ENCODE measurements at places on chromosomes 2 and 18.
A peak's percentile ranks its signal among the peaks of the same experiment; 100 is the strongest.

- no peak for DNase-seq
Observed at GRCh38 chr2:5982193-5982902, 290.2 kb downstream of the SOX11 start.

- peak; percentile 18 for DNase-seq
Observed at GRCh38 chr2:64202206-64202845, 58.1 kb upstream of the PELI1 start.

GRCh38 chr2:169026056-169026455 is 5.1 kb downstream of the ABCB11 start:
- no peak for DNase-seq

DNA sequence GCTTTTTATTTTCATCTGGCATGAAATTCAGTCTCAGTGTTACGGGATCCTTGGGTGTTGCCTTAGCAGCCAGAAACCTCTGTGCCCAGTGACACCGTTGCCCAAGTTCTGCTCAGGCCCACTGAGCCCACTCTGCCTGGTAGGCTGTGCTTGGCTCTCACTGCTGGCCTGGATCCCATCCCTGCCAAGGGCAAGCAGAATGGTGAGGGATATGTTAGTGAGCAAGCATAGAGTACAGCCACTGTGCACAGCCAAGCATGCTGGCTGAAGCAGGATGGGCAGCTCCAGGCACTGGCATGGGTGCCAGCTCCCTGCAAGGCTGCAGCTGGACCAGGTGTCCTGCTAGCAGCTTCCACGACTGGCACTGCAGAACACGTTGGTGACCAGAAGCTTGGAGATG is 194.7 kb upstream of the TFPI start:
- DNase-seq = no peak

DNA sequence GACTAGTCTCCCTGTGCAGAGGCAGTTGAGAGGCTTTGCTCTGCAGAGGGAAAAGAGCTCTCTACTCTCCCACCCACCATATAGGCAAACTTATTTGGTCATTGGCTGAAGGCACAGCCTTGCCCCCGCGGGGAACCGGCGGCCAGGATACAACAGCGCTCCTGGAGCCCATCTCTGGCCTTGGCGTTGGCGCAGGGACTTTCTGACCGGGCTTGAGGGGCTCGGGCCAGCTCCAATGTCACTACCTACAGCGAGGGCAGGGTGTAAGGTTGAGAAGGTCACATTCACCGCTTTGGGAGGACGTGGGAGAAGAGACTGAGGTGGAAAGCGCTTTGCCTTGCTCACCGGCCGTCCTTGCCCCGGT is 2.2 kb downstream of the ONECUT2 start:
- DNase-seq = no peak

DNA sequence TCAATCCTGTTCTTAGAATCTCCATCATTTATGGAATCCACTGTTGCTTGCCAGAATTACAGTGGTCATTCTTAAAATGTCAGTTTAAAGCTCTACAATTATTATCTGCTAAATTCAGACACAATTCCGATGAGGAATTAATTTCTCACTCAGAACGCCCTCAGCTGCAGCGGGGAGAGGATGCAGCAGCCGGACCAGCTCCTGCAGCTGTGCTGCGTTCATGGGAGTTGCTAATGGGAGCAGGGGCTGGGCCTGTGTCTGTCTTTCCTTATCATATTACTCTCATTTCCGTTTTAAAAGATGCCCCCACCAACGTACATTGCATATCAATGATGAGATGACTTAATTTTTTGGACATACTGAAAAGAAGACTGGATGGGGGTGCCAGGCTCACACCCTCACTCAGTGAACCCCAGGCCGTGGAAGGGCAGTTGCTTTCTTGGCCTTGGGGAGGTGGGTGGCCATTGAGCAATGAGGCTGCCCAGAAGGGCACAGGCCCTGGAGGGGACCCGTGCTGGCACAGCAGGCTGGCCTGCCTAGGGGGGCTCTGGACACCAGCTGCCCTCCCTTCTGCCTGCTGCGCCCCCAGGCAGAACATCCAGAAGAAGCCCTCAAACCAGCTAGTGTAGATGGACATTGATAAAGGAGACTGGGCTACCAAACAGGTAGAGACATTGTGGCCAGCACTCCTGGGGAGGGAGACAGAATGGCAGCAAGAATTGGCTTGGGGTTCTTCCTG is 503.6 kb upstream of the MYT1L start:
- DNase-seq = no peak

DNA sequence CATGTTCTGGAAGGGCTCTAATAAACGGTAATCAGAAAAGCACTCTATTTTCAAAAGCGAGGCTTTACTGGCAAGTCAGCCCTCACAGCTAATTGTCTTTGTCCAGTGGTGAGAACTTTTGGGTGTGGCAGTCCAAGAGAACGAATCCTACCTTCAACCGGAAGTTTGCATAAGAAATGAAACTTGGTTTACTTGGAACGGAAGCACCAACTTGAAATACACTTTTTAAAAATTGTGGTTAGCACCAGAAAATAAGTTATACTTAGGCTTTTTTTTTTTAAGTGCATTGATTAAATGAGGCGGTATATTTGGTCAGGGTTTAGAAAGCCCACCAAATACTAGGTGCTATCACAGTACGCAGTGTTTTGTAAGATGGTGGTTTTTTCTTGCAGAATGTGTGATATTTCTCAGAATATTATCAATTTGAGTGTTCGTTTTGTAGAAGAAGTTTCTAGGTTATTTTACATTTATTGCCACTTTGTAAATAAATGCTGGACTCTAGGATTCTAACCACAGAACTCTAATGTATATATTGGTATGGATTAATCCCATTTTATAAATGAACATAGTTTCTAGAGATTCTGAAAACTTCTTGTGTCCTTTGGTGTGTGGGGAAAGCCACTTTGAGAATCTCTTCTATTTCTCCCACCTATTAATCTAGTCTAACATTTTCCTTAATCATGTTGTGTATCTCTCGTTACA is 1.2 kb downstream of the MYL12A start:
- no peak for DNase-seq

GRCh38 chr2:236163471-236164200 is 4.5 kb downstream of the GBX2 start:
- no peak for DNase-seq

- peak; percentile 13 for DNase-seq
Observed at GRCh38 chr2:29841386-29842004, 79.9 kb downstream of the ALK start.

DNA sequence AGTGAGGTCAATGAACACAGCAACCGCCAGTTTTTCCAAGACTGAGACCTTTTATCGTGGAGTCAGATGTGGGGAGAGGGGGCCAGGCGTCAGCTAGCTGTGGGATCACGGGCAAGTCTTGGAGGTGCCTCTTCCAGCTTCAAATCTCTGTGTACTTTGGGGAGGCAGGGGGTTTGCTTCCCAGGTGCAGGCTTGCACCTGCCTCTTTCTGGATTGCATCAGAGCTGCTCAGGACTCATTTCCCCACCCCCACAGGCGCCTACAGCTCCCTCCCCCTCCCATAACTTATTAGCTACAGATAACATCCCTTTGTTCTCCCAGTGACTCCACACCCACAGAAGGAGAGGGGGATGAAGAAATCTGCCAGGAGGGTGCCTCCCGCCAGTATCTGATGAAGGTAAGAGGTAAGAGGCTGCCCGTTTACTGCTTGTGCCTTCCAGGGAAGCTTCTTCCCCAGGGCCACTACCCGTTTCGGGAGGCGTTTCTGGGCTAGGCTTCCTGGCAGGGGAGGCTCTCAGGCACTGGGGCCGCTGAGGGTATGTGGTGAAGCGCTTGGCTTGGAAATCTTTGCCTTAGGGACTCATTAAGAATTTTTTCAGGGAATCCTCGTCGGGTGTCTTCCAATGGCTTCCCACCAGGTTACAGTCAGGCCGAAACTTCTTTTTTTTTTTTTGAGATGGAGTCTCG is 18.8 kb upstream of the MRPL33 start:
- DNase-seq = no peak

GRCh38 chr18:59200787-59201186 is 19.2 kb upstream of the GRP start:
- DNase-seq = no peak

- DNase-seq = no peak
Observed at GRCh38 chr2:176978921-176979320, 233.7 kb upstream of the HNRNPA3 start.

GRCh38 chr2:15800495-15801329 is 139.6 kb upstream of the MYCN start:
- DNase-seq = no peak

GRCh38 chr2:158722266-158723105 is 72.6 kb upstream of the DAPL1 start:
- no peak for DNase-seq

DNA sequence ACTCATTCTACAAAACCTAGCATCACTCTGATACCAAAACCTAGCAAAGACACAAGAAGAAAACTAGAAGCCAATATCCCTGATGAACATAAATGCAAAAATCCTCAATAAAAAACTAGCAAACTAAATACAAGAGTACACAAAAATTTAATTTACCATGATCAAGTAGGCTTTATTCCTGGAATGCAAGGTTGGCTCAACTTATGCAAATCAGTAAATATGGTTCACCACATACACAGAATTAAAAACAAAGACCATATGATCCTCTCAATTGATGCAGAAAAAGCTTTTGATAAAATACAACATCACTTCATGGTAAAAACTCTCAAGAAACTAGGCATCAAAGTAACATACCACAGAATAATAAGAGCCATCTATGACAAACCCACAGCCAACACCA is 188.3 kb downstream of the ETAA1 start:
- DNase-seq = no peak

DNA sequence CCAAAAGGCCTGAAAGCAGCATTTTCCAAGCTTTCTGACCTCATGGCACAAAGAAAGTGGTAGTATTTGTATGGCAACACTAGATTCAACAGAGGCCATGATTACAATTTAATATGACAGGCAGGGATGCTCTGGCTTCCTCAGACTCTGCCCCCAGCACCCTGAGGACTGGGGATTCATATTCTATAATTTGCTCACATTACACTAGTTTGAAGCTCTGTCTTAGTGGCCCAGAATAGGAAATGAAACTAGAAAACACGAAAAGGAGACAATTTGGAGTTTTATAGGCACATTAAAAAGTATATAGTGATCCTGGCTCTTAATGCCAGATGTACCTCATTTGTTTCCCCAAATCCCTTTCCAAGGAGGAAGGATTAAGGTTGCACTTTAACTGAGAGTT is 173.0 kb upstream of the STK17B start:
- no peak for DNase-seq

DNA sequence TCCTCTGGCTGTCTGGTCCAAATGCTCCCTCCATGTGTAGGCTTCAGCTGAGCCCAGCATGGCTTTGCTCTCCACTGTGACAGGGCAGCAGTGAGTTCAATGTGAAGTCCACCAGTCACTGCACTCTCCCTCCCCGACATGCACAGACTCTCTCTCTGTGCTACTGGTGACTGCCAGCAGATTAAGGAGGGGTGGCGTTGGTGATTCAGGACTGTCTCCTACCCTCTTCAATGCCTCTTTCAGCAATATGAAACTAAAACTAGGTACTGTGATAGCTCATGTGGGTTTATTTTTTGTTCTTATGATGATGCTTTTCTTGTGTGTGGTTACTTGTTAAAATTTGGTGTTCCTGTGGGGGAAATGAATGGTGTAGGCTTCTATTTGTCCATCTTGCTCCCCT is 201.0 kb upstream of the RBMS1 start:
- DNase-seq = no peak

- DNase-seq = no peak
Observed at GRCh38 chr2:179454443-179455171, 190.0 kb upstream of the SESTD1 start.

DNA sequence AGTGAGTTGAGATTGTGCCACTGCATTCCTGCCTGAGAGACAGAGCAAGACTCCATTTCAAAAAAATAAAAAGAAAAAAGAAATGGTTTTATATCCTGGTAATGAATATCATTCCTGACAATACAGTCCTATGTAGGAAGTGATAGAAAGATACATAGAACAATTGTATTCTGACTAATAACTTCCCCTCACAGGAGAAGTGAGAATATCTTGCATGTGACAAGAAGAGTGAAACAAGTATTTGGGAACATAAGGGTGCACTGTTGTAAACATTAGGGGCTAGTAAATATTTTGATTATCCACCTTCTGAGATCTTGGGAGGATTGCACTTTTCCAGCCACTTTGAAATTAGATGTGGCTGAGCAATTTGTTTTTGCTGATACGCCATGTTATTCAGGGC is 40.7 kb downstream of the KLHL14 start:
- no peak for DNase-seq

GRCh38 chr2:108278631-108279030 is 10.1 kb upstream of the SULT1C2 start:
- no peak for DNase-seq

DNA sequence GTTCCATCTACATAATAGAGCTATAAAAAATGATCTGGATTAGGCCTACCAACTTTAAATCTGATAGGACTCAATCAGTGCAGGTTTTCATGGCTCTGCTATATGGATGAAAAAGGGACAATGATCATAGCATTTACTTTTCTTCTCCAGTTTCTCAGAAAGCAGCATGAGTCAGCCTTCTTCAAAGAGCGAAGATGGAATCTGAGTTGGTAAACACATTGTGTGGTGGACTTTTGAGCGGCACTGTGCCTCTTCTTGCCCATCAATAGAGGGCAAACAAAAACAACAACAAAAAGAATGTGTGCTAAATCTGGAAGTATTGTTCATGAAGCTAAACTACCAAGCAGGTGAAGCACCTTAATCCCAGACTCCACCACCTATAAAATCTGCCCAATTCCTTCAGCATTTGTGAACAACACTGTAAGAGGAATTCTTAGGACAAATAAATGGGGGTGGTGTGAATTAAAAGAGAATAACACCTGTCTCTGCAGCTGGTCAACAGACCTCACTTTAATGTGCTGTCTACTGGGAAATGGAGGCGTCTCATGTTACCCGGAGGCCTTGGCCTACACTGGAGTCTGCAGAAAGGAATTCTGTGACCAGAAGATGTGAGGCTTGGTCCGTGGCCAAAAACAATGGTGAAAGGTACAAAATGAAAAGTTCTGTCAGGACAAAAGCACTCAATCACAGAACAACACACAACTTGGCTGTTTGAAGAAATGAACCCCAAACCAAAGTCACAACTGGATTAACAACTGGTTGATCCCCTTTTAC is 609.0 kb downstream of the IRS1 start:
- DNase-seq = no peak

- DNase-seq = no peak
Observed at GRCh38 chr2:71905205-71905604, 242.5 kb downstream of the CYP26B1 start.

GRCh38 chr2:54052825-54053718 is 62.3 kb upstream of the ACYP2 start:
- DNase-seq = no peak

DNA sequence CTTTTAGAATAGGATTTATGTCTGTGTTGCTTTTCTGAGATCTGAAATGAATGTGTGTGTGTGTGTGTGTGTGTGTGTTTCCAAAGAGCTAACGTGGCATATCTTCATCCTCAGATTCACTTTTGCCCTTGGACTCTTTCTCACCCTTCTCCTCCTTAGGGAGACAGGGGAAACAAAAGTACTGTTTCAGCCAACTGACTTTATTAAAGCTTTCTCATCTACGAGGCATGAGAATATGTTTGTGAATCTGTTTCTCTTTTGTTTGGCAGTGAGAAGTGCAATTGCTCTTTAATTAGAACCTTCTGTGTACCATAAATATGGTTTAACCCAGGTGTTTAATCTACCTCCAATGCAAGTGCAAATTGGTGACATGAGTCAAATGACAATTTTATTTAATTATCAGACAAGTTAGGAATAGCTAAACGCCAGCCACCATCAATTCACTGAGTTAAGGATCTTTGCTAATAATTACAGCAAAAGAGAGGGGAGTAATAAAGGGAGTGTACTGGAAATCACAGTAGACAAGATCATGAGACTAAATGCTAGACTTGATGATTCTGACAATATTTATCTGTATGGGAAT is 186.4 kb upstream of the COL3A1 start:
- DNase-seq = no peak

GRCh38 chr2:195055996-195056395 is 601.0 kb upstream of the SLC39A10 start:
- DNase-seq = no peak
